ENCODE measurements at places on chromosomes 1 and 21. TPM values are rescaled to one million over a fixed set of nuclear protein-coding genes. Genes with fewer than 3 reads are reported as not detected.

The AGPAT3 gene
- total RNA-seq = 16.7 TPM

The GIPC2 gene
- 1.6 TPM for total RNA-seq

The C1QC gene
- total RNA-seq = 30.3 TPM

The KRTAP21-2 gene
- not detected for total RNA-seq

The MMP23B gene
- total RNA-seq = 17.2 TPM

The C1orf56 gene
- 1.6 TPM for total RNA-seq

The FAM72B gene
- total RNA-seq = 1.0 TPM

The HSD3B2 gene
- total RNA-seq = not detected

The DDR2 gene
- 40.2 TPM for total RNA-seq
